NCI-H460 (cell line): ENCODE measurements at places on chromosomes 2 and 18.

- no peak for DNase-seq
Measured at GRCh38 chr2:143294068-143294467, 164.8 kb downstream of the ARHGAP15 start.

- DNase-seq: no peak
Measured at GRCh38 chr2:241314226-241315092, 1.0 kb downstream of the HDLBP start.

- DNase-seq: no peak
Measured at GRCh38 chr2:176733698-176734430, 464.6 kb downstream of the MTX2 start.

GRCh38 chr2:120635146-120635545, 100.5 kb upstream of the GLI2 start:
- DNase-seq: no peak

DNA sequence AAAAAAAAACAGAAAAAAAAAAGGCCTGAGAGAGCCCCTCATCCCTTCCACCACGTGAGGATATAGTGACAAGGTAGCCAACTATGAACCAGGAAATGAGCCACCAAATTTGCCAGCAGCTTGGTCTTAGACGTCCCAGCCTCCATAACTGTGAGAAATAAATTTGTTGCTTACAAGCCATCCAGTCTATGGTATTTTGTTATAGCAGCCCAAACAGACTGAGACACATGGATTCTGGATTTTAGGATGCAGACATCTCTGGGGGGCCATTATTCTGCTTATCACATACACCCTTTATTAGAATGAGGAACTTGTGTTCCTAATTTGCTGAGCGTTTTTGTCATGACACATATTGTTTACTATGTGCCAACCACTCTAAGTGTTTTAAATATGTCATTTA, 5.4 kb upstream of the YIPF4 start:
- DNase-seq: no peak

DNA sequence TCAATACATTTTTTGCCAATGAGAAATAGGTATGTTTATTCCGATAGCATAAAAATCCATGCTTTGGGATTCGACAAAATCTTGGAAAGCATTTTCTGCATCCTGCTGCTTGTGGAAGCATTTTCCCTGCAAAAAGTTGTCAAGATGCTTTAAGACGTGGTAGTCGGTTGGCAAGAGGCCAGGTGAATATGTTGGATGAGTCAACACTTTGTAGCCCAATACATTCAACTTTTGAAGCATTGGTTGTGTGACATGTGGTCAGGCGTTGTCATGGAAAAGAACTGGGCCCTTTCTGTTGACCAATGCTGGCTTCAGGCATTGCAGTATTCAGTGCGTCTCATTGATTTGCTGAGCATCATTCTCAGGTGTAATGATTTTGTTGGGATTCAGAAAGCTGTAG, 764.5 kb downstream of the TRIB2 start:
- no peak for DNase-seq

GRCh38 chr2:127174640-127175039, 45.5 kb downstream of the CYP27C1 start:
- no peak for DNase-seq

- no peak for DNase-seq
Measured at GRCh38 chr2:190446193-190446592, 38.0 kb downstream of the MFSD6 start.

GRCh38 chr2:105936954-105937353, 192.2 kb downstream of the NCK2 start:
- no peak for DNase-seq

DNA sequence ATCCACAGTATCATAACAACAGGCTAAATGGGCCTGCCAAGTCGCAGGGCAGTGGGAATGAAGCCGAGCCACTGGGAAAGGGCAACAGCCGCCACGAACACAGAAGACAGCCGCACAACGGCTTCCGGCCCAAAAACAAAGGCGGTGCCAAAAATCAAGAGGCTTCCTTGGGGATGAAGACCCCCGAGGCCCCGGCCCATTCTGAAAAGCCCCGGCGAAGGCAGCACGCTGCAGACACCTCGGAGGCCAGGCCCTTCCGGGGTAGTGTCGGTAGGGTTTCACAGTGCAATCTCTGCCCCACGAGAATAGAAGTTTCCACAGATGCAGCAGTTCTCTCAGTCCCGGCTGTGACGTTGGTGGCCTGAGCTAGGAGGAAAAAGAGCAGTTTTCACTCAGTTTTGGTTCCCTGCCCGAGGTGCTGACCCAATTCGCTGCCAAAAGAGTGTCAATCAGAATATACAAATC, 32.2 kb downstream of the KCTD18 start:
- no peak for DNase-seq

- no peak for DNase-seq
Measured at GRCh38 chr18:72675394-72675793, 131.3 kb upstream of the CBLN2 start.

- no peak for DNase-seq
Measured at GRCh38 chr2:241224851-241225438, 36.5 kb downstream of the ANO7 start.

GRCh38 chr2:224947566-224947965, 94.7 kb downstream of the DOCK10 start:
- DNase-seq: no peak

- DNase-seq: no peak
Measured at GRCh38 chr2:104741860-104742259, 112.1 kb upstream of the POU3F3 start.
